Activated CD8-positive, alpha-beta memory T cell treated with anti-CD3 and anti-CD28 coated beads for 1 hour (primary cell): ENCODE measurements at places on chromosomes 5 and 9.

GRCh38 chr5:109196823-109197160 is 213.0 kb downstream of the PJA2 start:
- no peak for DNase-seq

DNA sequence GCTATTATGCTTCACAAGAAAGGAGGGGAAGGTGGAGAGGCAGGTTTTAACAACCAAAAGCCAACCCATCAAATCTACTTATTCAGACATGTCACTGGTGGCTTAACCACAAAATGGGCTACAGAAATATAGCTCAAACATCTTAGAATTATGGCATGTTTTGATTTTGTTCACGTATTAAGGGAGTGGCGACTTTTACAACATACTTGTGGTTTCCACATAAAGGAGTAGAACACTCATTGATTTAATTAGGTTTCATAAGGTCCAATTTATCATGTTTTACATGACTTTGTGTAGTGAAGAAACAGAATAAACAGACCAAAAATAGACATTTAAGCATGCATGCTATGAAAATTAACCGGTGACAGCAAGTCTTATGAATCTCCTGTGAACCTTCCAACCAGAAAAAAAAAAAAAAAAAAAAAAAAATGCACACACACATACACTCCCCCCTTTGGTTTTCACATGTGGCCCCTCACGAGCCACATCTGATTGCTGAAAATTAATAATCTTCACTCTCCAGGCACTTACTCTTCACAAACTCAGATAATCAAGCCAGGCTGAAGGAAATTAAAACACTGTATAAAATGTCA is 5.4 kb downstream of the ZNF608 start:
- no peak for DNase-seq

- DNase-seq, result no peak
These were observed 415.8 kb downstream of the ACTL7B start for GRCh38 chr9:108439947-108440346.

- DNase-seq, result peak; percentile 34
These were observed 55.6 kb downstream of the ARHGEF37 start for GRCh38 chr5:149636861-149637246.

DNA sequence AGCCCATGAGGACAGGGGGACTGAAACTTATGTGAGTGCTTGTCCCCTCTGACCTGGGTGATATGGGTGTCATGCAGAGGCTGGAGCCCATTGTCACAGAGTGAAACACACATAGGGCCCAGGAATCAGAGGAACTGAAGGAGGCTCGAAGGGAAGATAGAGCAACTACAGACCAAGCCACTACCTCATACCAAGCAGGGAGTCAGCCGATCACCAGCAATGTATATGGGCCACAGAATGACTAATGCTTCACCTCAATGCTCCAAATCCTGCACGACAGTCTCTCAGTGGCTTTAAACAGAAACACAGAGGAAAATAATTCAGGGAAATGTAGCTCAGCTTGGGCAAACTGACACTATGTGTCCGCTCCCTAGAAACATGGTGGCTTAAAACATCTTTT is 8.9 kb upstream of the FBXW11 start:
- DNase-seq, result no peak

DNA sequence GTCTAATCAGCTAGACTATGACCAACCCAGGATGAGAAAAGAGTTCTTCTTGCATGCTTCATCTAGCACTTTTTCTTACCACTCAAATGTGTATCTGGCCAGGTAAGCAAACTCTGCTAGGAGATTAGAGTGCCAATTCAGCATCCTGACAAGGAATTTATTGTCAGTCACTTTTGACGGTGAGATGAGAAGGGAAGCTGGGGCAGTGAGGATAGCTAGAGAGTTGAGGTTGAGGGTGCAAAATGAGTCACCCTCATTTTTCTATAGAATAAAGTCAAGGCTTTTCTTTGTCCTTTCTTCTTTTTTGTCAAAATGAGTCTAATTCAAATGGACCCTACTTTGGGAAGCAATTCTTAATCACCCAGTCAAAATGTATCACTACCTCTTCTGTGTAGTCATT is 74.6 kb upstream of the PLPP1 start:
- no peak for DNase-seq

GRCh38 chr9:95217936-95218335 is 99.6 kb downstream of the FANCC start:
- no peak for DNase-seq

GRCh38 chr5:135445306-135445985 is 1.7 kb downstream of the DCANP1 start:
- no peak for DNase-seq

DNA sequence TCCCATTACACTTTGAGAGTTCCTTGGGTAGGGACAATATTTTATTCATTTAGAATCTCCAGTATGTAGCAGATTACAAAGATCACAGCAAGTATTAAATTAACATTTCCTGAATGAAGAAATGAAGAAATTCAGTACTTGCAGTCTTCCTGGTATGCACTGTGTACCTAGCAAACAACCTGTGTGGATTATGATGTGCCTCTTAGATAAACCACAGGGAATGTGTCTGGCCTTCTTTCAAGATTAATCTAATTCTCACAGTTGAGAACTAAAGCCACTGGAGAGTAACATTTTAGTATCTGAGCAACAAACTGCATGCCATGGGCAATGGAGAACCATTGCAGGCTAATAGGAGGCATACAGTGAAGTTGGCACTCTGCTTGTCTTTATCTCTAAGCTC is 199.4 kb downstream of the AP3B1 start:
- DNase-seq, result no peak

DNA sequence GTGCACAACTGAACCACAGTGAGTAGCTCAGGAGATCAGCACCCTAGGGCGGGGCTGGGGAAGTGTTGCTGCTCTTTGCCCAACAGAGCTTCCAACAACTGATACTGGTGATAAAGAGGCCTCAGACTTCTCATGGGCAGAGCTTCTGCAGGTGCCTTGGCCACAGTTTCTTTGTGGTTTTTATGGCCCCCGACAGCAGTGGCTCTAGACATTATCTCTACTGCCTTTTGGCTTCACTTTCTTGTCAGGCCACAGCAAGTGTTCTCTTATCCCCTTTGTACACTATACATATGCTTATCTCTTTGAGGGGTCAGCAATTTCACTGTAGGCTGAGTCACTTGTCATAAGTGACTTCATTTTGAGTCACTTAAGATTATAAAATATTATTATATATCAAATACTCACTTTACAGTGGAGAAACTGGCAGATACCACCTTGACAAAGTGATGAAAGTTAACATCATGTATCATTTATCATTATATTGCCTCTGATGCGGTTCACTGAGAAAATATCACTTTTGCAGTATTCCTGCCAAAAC is 90.9 kb upstream of the COX7C start:
- DNase-seq, result no peak

DNA sequence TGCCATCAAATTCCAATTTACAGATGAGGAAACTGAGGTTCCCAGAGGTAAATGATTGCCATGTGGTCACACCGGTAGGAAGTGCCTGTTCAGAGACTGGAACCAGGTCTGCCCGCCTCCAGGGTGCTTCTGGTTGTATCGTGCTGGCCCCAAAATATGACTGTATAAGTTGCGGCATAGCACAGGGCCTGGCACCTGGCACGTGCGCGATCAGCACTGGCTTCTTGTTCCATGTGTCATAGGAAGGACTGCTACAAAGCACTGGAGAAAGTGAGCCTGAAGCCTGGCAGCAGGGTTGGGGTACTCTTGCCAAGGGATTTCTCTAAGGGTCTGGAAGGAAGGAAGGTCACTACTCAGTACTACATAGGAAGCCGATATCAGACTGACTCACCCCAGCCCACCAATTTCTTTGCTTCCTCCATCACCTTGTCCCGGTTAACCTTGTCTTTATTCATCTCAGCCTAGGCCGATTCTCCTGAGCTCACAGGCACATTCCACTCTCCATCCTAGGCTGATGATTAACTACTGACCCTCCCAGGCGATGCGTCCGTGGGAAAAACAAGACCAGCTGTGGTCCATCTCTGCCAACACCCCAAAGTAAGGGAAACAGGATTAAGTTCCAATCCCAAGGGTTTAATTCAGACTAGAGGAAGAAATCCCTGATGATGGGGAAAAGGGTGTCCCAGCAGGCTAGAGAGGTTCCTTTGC is 1.8 kb downstream of the HRH2 start:
- DNase-seq, result no peak

DNA sequence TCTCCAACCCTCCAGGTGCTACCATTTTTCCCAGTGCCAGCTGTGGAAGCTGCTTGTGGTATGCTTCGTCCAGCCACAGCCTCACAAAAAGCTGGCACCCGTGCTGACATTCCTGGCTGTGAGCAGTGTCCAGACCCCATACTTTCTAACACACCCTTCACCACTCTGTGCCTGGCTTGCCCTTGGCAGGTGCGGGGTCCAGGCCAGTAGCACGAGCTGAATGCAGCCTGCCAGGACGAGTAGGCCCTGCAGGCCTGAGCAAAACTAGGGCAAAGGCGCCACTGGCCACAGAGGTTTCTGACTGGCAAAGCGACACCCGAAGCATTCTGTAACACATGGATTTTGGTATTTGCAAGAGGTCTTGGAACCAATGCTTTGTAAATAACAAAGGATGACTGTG is 26.0 kb upstream of the GHR start:
- no peak for DNase-seq

DNA sequence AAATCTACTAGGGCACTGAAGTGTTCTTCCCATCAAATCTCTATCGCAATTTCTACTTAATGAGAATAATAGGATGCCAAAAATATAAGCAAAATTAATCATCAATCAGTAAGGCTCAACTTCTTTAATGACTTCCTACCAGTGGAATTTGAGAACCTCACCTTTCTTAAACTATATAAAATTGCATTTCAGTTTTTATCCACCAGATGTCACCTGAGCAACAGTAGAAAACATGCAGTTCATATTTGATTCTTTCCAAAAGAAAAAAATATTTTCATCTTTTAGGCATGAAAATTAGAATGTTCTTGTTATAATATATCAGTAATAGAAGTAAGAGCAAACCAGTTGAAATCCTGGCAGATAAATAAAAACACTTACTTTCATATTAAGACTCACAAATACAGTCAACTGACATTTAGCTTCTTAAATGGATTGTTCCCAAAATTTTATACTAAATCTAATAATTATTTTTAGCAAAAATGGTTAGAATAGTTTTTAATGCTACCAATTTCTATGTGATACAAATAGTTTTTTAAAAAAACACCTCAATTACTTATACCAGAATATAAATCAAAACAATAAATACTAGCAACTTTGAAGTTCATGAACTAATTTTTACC is 13.4 kb upstream of the CCDC112 start:
- DNase-seq, result no peak

GRCh38 chr9:101027236-101027635 is 1.3 kb upstream of the PLPPR1 start:
- no peak for DNase-seq

DNA sequence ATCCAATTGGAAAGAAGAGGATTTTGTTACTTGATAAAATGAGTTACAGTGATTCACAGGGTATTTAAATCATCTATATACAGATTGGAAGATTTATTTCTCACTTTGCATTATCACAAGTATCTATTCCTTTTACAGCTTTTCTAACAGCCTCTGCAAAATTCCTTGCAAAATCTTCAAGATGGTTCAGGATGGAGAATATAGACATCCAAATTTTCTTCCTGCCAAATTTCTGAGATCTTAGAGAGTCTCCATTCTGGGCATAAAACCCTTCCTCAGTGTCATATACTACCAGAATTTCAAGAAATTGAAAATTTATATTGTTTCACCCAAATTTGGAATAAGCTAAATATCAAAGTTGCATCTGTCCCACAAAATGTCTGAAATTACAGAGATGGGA is 259.1 kb upstream of the FAM174A start:
- no peak for DNase-seq

- no peak for DNase-seq
These were observed 161.4 kb downstream of the GIN1 start for GRCh38 chr5:102958481-102959011.

GRCh38 chr9:19683715-19684114 is 105.1 kb downstream of the SLC24A2 start:
- DNase-seq, result no peak

DNA sequence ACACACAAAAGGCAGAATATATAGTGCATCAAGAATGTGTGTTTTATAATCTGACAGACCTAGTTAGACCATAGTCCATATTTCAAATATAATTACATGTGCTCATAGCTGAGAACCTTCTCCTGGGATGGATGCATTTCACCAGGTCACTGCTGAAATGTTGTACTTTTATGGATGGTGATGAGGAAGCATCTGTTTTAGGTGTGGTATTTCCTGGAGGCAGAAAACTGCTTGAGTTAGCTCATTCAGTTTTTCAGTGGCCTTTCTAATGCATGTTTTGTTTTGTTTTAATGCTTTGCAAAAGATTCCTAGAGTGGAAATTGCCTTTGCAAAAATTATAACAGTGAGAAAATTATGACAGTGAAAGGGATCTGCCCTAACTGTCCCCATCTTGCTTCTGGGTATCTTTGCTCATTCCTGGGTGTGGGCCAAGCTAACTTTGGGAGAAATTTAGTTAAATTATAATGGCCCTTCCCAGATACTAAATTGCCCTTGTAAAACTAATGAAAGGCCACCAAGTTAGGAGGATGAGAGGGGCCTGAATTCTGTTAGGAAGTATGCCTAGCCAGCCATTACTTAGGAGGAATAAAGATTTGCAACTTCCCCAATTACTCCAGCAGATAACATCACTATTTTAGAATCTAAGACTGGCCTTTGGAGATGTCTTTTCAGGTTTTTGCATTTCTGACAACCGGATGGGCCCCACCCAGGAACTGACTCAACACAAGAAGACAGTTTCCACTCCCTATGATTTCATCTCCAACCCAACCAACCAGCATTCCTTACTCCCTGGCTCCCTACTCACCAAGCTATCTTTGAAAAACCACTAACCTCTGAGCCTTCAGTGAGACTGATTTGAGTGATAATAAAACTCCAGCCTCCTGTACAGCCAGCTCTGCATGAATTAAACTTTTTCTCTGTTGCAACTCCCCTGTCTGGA is 7.0 kb upstream of the IL12B start:
- DNase-seq, result no peak

GRCh38 chr5:142192286-142193113 is 83.9 kb downstream of the NDFIP1 start:
- DNase-seq, result no peak

GRCh38 chr5:36253575-36253974 is 11.8 kb upstream of the NADK2 start:
- no peak for DNase-seq

GRCh38 chr5:163846512-163846911 is 341.1 kb downstream of the MAT2B start:
- DNase-seq, result no peak

GRCh38 chr5:175734501-175734900 is 76.6 kb downstream of the HRH2 start:
- DNase-seq, result no peak

GRCh38 chr5:138224712-138225111 is 11.6 kb upstream of the CDC23 start:
- DNase-seq, result no peak

GRCh38 chr5:107736638-107737037 is 65.9 kb upstream of the EFNA5 start:
- DNase-seq, result no peak
